ENCODE measurements at places on chromosomes 1 and 21.

DNA sequence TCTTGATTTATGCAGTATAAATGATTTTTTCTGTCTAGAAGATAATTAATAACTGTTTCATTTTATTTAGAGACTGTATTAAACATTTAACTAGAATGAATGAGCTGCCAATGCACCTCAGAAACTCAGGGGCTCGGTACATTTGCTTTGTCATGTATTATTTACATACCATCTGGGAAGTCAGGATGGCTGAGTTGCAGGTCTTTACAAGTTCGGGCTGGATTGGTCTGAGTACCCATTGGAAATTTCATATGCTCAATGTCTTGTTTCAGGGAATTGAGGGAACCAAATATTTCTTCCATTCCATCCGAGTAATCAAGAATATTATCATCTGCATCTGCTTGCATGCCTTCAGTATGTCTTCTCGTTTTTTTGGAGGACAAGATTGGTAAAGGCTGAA lies 221.7 kb downstream of the COL11A1 start:
- no peak for DNase-seq

DNA sequence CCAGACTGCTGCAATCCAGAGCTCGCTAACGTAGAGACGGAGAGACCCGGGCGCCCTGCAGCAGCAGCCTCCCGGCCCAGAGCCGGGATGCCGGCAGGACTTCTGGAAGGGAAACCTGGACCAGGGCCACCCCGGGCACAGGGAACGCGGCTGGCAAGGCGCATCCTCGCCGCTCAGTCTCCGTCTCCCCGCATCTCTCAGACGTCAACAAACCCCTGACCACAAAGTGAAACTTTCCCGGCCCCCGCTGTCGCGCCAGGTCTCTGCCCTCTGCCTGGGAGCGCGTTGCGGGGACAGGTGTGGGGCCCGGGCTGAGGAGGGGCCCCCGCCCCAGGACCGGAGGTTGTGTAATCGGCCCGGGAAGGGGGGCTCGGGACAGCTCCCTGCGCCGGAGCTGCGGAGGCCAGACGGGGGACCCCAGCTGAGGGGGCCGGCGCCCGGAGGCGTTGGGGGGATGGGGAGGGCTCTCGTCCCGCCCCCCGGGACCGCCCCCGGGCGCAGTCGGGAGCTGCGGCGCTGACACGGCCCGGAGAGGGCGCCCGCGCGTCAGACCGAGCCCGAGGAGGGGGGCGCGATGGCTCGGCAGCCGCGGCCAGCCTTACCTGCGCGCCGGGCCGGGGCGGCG lies 116.6 kb upstream of the HIVEP3 start:
- DNase-seq, result no peak

DNA sequence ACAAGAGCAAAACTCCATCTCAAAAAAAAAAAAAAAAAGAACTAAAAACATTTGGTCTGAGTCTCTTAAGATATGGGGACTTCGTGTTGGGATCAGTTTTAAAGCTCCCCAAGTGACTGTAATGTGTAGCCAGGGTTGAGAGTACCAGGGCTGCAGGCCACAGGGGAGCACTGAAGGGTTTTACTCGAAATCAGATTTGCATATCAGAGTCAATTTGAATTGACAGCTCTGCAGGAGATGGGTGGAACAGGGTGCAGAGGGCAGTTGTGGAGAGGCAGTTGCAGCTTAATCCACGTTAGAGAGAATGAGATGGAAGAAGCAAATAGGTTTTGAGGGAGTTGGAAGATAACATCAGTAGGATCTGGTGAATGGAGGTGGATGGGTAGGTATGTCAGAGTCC lies 20.6 kb upstream of the ELOA start:
- DNase-seq, result peak; percentile 54

- no peak for DNase-seq
These were observed 103.9 kb downstream of the DPYD start for GRCh38 chr1:97816927-97817326.

DNA sequence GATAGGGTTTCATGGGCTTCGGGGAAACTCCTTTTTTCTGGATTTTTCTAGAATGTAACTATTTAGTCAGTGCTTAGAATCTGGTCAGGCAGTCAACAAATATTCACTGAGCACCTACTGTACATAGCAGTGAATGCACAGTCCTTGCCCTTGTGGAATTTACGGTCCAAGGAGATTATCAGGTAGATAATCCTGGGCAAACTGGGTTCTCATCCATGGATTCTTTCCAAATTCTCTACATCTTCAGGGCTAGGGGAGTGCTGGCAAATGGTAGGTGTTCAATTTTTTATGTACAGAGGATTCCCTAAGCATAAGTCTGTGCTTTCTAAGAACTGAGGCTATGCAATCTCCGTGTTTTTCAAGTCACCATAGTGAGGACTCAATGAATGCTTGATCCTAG lies 140.7 kb upstream of the CD34 start:
- no peak for DNase-seq

- DNase-seq, result no peak
These were observed 112.9 kb downstream of the APP start for GRCh38 chr21:26057477-26058170.

DNA sequence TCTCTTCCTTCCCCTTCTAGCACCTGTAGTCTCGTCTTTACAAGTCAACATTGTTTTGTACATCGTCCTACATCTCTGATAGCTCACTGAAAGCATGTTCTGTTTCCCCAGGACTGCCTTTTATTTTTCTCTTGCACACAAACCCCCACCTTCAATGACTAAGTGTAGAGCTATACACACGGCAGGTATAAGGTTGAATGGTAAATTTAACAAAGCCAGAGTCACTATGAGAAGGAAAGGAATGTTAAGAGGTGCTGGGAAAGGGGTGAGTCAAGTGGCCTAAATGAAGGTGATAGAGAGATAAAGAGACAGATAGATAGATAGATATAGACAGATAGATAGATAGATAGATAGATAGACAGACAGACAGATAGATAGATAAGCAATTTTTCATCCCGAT lies 134.3 kb upstream of the ATP1B1 start:
- DNase-seq, result no peak

- DNase-seq, result no peak
These were observed 164.5 kb upstream of the UBE2U start for GRCh38 chr1:64038965-64039364.

GRCh38 chr1:213693864-213694263 lies 293.9 kb upstream of the PROX1 start:
- no peak for DNase-seq

GRCh38 chr1:110370827-110371226 lies 20.0 kb downstream of the SLC16A4 start:
- DNase-seq, result no peak

DNA sequence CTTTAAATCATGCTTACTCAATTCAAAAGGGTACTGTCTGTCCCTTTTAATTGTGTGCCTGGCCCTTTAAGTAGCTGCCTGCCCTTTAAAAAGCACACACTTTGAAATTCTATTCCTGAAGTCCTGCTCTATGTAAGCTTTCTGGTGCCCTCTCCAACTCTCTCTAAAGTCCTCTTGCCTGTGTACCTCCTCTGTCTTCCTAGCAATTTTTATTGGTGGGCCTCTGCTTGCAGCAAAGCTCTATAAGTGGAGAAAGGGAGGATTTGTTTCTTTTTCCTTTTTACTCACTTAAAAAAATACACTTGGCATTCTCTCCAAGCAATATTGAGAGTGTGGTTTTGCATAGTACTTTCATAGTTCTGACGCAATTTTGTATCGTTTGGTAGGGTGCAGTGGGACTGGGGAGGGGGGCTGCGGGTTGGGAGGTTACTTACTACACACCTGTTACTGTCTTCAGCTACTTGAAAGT lies 135.4 kb downstream of the LMO4 start:
- DNase-seq, result no peak

DNA sequence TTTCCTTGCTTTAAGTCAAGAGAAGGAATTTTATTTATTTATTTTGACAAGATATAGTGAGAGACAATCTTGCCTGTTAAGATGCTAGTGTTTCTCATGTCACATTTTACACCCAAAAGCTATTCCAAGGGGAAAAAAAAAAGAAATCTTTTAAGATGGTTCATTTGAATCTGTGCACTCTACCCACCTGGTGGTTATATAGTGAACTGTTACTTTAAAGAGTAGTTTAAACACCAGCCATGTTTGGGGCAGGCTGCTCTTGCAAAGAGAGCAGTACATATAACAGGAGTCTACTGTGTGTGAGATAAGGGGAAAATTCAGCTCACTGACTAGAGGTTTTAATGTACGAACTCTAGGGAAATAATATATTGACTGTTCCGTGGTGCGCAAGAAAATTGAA lies 3.3 kb upstream of the ELAVL4 start:
- no peak for DNase-seq

DNA sequence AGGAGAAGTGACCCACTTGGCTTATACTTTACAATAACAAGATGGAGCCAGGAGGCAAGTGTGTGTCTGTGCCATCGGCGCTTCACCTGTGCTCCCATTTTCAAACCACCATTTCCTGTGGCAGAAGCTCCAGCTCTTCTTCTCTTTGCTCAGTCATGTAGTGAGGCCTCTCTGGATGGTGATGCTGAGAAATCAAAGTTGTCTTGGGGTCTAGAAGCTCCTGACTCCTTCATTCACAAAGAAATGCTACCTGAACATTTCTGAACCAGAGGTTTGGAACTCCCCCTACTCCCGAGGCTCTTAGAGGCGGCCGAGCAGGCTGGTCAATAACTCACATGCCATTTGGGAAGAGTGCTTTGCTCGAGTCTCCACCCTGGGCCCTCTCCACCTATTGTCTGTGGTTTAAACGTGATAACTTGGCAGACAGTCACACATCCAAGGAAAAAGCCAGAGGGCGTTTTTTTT lies 18.0 kb downstream of the SLAMF1 start:
- no peak for DNase-seq

DNA sequence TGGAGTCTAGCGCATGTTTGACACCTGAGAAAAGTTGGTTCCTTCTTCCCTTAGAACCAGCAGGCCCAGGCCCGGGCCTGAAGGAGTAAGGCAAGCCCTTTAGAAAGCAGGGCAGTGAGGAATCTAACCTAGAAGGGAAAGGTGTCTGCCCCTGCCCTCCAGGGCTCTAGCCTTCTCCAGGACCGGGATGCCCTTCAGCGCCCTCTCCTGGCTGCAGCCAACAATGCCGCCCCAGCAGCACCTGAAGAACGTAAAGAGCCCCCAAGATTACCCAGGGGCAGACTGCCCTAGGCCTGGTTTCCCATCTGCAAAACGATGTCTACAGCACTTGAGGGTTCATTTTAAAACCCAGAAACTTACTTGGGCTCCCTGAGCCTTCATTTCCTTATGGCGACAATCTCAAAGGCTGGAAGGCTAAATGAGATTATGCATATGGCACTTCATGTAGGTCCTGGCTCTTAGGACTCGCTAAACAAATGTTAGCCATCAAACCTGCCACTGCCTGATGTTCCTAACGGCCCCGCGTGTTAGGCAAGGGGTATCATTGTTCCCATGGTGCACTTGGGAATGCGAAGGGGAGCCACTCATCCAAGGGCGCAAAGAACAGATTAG lies 106.7 kb upstream of the KLHDC7A start:
- DNase-seq, result no peak

DNA sequence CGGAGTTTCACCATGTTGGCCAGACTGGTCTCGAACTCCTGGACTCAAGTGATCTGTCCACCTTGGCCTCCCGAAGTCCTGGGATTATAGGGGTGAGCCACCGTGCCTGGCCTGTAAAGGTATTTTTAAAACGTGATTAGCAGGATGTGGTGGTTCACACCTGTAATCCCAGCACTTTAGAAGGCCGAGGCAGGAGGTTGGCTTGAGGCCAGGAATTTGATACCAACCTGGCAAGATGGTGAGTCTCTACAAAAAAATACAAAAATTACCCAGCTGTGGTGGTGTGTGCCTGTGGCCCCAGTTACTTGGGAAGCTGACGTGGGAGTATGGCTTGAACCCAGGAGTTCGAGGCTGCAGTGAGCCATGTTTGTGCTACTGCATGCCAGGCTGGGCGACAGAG lies 43.3 kb upstream of the SOD1 start:
- DNase-seq, result no peak

GRCh38 chr1:218705911-218706893 lies 361.1 kb downstream of the TGFB2 start:
- DNase-seq, result no peak

DNA sequence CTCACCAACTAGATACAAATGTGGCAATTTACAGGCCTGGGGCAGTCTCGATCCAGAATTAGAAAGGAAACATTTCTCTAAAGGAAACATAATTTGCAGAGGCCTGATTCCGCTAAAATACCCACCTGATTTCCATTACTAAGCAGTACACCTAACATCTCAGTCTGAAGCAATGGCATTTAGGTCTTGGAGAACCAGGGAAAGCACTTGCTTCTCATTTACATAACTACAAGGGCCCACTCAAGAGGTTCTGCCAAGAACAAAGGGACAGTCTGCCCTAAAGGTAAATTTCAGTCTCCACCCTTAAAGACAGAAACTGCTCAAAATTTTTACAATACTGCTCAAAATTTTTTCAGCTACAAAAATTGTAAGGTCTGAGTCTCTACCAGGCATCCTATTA lies 123.7 kb upstream of the GJB5 start:
- no peak for DNase-seq

DNA sequence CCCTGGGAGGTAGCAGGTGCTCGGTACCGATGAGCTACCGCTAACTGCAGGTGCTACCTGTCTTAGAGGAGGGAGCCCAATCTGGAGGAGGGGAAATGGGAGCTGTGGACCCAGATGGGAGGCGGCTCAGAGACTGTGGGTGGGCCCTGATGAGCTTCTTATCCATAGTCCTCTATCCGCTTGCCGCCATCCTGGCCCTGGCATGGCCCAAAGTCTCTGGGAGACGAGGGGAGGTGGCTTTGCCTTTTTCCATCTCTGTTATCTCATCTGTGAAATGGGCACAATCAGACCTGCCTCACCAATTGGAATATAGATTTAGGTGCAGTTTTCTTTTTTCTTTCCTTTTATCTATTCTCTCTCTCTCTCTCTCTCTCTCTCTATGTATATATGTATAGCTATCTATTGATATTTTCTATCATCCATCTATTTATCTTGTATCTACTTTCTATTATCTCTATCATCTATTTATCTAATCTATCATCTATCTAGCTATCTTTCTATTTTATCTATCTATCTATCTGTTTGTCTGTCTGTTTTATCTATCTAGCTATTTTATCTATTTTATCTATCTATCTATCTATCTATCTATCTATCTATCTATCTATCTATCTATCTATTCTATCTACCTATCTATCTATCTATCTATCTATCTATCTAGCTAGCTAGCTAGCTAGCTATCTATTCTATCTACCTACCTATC lies 16.5 kb downstream of the TNFRSF1B start:
- DNase-seq, result peak; percentile 72

DNA sequence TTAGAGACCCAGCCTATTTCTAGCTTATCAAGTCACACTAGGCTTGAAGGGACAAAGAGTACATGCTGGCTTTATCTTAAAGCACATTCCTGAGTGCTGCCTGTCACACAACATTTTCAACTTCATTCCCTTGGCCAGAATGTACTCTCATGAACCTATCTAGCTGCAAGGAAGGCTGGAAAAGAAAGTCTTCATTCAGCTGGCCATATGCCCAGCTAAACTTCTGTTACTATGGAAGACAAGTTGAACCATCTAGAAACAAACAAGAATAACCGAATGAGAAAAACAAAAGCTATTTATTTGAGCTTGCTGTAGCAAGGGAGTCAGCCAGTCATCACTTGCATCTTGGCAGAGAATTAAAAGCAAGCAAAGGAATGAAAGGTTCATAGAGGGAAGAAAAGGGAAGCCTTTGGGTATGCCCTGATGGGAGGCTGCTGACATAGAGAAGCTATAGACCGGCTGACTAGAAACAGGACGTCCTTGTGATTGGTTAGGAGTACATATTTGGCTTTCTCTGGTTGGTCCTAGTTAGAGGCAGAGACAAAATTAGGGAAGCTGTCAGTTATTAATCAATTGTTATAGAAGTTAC lies 108.4 kb downstream of the NEK7 start:
- DNase-seq, result no peak

All from spleen (tissue), 13 donors.